SK-N-SH treated with all-trans-retinoic acid at 6 μM for 48 hours (cell line): ENCODE measurements at places on chromosomes 16 and 17.

DNA sequence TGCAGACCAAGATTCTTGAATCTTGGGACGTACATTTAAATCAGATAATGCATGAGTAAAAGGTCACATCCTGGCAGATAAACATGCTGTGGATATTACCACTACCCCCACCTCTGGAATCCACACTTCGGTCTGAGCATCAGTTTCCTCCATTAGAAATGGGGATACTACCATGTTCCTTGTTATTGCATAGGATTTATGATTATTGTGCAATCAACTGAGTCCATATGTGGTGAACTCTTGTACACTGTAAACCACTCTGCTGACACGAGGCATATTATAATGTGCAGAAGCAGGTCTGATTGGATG lies 108.7 kb downstream of the VAT1L start:
- ATAC-seq, result peak; percentile 43

DNA sequence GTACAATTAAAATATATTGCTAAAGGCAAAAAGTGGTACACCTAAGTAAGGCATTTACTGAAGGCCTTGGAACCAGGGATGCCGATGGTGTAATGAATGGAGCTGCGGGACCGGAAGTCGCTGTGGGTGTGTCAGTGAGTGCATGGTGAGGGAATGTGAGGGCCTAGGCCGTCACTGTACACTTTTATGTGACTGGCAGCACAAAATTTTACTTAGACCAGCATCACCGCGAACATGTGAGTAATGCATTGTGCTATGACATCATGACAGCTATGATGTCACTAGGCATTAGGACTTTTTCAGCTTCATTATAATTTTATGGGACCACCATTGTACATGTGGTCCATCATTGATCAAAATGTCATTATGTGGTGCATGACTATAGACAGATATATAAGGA lies 14.7 kb downstream of the ALOX15B start:
- no peak for ATAC-seq

DNA sequence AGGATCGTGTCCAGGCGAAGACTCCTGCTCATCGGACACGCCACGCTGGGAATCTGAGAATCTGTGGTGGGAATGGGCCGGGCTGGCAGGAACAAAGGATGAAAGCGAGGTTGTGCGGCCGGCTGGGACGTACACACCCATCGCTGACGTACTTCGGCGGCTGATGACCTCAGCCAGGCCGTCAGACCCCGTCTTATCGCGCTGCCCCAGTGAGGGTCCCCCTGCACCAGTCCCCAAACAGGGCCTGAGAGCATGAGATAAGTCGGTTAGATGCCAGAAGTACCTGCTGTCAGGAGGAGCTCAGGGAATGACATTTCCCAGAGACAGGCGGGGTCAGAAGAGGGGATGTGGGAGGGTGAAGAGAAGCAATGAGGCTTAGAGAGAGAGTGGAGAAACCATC lies 16.0 kb upstream of the SP6 start:
- no peak for ATAC-seq

DNA sequence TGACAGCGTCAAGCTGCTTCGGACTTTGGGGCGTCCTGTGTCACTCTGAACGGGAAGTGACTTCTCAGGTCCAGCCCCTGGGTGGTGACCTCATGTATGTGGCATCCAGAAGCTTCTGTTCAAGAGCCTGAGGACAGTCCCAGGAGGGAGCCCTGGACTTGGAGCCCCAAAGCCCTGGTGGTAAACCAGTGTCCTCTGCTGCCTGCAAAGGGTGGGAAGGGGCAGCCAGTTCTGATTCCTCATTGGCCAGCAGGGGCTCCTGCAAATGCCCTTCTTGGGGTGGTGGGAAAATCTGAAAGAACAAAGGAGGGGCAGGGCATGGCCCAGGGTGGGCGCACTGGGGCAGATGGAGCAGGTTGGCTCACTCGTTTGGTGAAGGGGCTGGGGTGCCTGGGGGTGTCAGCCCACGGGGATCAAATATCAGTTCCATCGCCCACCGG lies 1.6 kb downstream of the OSGIN1 start:
- peak; percentile 6 for ATAC-seq

DNA sequence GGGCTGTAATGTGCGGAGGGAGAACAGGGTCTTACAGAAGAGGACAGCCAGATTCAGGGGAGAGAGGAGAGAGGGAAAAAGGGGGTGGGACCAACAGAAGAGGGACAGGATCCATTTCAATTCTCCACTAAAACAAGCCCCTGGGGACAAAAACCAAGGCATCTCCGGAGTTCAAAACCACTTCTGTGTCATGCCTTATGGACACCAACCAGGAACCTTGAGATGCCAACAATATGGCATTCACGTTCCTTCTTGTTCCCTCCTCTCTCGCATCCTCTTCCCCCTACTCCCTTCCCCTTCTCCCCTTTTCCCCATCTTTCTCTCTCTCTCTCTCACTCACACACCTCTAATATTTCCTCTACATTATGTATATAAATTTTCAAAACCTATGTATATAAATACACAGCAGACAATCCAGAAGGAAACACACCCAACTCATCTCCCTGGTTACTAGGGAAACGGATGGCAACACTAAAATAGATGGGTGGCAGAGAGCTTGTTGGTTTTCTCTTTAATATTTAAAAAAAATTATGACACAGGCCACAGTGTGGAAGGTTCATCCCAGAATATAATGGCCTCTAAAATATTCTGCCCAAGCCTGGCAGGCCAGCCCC lies 123.1 kb downstream of the SLC39A11 start:
- no peak for ATAC-seq
